ENCODE measurements at places on chromosomes 16 and 17. TPM values are rescaled to one million over a fixed set of nuclear protein-coding genes. Genes with fewer than 3 reads are reported as not detected.

The HBQ1 gene
- not detected for total RNA-seq

The EVPLL gene
- total RNA-seq: not detected

DNA sequence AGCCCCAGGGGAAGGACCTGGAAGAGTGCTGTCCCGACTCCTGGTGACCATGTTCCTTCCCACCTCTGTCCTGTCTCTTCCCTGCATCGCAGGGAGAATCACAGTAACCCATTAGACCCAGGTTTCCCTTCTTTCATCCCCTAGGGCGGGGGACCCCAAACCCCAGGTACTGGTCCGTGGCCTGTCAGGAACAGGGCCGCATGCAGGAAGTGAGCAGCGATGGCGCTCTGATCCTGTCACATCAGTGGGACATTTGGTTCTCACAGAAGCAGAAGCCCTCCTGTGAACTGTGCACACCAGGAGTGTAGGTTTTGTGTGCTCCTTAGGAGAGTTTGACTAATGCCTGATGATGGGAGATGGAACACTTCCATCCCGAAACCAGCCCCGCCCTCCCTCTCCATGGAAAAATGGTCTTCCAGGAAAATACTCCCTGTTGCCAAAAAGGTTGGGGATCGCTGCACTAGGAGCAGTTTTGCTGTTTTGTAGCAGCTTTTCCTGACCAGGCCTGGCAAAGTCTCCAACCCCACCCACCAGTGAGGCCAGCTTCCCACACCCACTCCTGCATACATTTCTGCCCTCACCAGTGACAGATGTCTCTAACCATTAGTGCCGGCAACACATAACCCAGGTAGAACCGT, 10.5 kb downstream of the MNT start:
- peaks cover 27% of the 10 kb centered on the region for H3K36me3 ChIP-seq
- no peak for DNase-seq
- peaks cover 45% of the 10 kb centered on the region for H3K4me1 ChIP-seq
- no peaks in the 10 kb centered on the region for H3K27me3 ChIP-seq
- peak overlapping the region; percentile 23 for H3K27ac ChIP-seq
- no peak overlapping the region for H3K4me3 ChIP-seq

- no peaks in the 10 kb centered on the region for H3K27me3 ChIP-seq
- DNase-seq: peak; percentile 71
- no peak overlapping the region for H3K4me3 ChIP-seq
- H3K36me3 ChIP-seq: peaks cover 25% of the 10 kb centered on the region
- H3K4me1 ChIP-seq: no peaks in the 10 kb centered on the region
- no peak overlapping the region for H3K27ac ChIP-seq
Measured at GRCh38 chr17:59859444-59860025, 33.2 kb downstream of the TUBD1 start.

DNA sequence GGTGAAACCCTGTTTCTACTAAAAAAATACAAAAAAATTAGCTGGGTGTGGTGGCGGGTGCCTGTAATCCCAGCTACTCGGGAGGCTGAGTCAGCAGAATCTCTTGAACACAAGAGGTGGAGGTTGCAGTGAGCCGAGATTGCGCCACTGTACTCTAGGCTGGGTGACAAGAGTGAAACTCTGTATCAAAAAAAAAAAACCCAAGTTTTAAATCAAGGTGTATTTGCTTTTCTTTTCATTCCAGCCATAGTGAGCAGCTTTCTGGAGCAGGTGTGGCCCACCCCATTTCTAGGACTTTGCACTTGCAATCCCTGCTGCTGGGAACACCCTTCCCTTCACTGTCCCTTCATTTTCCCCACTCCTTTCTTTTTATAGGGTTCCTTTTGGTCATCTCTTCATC, 28.8 kb downstream of the TMEM238L start:
- H3K4me1 ChIP-seq: no peaks in the 10 kb centered on the region
- no peak for DNase-seq
- no peaks in the 10 kb centered on the region for H3K27me3 ChIP-seq
- H3K4me3 ChIP-seq: no peak overlapping the region
- no peak overlapping the region for H3K27ac ChIP-seq

- no peaks in the 10 kb centered on the region for H3K36me3 ChIP-seq
- no peak overlapping the region for H3K27ac ChIP-seq
- no peaks in the 10 kb centered on the region for H3K4me1 ChIP-seq
- no peaks in the 10 kb centered on the region for H3K27me3 ChIP-seq
- H3K4me3 ChIP-seq: no peak overlapping the region
Measured at GRCh38 chr16:7270823-7271222, 61.8 kb upstream of the RBFOX1 start.

- H3K36me3 ChIP-seq: no peaks in the 10 kb centered on the region
- H3K4me3 ChIP-seq: no peak overlapping the region
- no peak overlapping the region for H3K27ac ChIP-seq
- no peaks in the 10 kb centered on the region for H3K4me1 ChIP-seq
- H3K27me3 ChIP-seq: peaks cover 4% of the 10 kb centered on the region
- no peak for DNase-seq
Measured at GRCh38 chr16:54199487-54200160, 87.0 kb downstream of the IRX3 start.

DNA sequence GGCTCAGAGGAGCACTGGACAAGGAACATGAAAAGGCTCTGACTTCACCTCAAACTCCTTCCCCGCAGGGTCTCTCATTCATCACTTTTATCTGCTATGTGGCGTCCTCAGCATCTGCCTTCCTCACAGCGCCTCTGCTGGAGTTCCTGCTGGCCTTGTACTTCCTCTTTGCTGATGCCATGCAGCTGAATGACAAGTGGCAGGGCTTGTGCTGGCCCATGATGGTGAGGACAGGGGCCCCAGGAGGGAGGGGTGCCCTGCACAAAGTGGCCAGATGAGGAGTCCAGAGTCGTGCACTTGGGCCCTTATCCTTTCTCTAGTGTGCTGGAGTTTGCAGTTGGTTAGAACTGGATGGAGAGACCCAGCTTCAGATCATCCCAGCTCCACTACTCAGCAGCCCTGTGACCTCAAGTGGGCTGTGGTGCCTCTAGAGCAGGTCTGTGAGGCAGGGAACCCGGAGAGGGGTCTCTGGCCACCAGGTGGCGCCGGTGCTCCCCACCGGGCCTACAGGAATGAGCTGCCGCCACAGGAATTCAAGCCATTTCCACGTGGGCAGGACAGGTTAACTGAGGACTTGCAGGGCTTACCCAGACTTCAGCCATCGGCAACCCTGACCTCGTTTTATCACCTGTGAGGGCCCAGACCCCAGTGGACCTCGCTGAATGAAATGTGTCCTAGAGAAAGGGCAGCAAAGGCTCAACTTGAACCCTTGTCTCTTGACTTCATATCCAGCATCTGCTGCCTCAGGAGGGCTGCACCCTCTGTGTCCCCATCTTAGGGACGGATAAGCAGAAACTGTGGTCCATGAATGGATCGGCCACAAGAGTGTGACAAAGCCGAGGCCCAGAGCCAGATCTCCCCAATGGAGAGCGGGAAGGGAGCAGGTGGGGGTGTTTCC, 4.0 kb downstream of the CMTM3 start:
- H3K4me3 ChIP-seq: no peak overlapping the region
- H3K4me1 ChIP-seq: peaks cover 46% of the 10 kb centered on the region
- H3K27ac ChIP-seq: no peak overlapping the region
- no peaks in the 10 kb centered on the region for H3K27me3 ChIP-seq

GRCh38 chr16:52022177-52022576, 524.8 kb downstream of the TOX3 start:
- no peaks in the 10 kb centered on the region for H3K36me3 ChIP-seq
- H3K4me1 ChIP-seq: no peaks in the 10 kb centered on the region
- H3K27ac ChIP-seq: no peak overlapping the region
- H3K4me3 ChIP-seq: no peak overlapping the region
- H3K27me3 ChIP-seq: no peaks in the 10 kb centered on the region
- no peak for DNase-seq
